ENCODE measurements at places on chromosomes 13 and 19.

DNA sequence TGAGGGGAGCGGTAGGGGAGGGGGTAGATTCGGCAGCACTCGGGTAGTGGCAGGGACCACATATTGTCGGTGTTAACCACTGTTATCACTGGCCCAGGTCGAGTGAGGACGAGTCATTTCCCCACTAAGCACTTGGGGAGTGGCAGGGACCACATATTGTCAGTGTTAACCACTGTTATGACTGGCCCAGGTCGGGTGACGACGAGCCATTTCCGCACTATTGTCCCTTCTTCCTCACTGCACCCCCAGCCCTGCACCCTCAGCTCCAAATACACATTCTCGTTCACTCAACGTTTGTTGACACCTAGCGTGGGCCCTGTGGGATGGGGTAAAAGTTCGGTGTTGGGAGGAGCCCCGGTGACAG, 467 bp upstream of the CLN5 start:
- DNase-seq = no peak

DNA sequence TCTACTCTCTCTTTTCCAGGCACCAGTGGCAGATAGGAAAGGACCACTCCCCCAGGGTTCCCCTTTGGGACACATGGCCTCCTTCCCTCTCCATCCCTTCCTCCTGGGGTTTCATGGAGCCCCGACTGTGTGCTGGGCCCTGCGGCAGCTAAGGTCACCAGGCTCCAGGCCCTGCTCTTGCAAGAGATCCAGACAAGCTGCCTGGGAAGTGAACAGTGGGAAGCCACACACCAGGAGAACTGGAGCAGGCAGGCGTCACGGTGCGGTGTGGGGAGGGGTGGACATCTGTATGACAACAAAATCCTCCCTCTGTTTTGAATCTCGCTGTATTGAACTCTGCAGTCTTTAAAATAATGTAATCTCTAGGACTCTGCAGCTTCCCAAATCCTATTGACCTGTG, 330.1 kb downstream of the UQCRFS1 start:
- no peak for DNase-seq

DNA sequence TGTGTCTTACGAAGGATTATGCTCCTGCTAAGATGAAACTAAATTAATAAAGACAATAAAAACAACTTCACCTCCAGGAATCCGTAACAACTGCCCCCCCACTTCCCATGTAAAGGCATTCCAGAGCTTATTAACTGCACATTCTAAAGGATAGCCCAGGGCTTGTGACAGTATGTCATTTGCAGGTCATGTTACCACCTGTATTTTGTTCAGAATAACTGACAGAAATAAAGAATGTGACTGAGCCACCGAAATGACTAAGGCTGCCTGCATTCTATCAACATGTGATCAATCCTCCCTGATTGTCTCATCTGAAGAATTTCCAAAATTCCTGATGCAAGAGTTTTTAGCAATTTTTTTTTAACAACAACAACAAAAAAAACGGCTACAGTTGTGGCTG, 117.2 kb downstream of the MIPEP start:
- DNase-seq = no peak

DNA sequence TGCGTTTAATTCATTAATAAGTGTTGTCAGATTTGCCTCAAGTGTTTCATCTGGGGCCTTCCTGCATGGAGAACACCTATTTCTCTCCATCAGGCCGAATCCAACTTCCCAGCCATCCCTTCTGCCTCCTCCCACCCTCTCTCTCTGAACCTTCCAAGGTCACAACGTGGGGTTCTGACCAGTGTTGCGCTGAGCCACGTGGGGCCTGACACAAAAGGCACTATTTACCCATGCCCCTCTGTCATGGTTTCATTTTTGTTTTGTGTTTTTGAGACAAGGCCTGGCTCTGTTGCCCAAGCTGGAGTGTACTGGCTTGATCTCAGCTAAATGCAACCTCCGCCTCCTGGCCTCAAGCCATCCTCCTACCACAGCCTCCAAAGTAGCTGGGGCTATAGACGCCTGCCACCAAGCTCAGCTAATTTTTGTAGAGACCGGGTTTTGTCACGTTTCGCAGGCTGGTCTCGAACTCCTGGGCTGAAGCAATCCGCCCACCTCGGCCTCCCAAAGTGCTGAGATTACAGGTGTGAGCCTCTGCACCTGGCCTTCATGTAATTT, 8.6 kb upstream of the IRGC start:
- no peak for DNase-seq

DNA sequence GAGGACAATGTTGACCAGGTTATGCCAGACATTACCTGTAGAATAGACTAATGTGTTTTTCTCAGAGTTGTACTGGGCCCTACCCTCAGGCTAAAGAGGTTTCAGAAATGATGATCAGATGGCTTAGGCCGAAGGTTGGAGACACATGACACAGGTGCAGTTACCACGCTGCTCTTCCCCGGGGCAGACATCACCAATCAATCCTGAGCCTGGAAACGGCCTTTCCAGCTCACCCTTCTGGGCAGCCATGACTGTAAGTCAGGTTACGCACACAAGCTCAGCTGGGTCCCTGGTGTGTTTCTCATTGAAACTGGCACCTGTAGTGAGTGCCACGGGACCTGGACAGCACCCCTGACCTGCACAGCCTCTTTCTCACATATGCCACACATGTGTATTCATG, 299.3 kb downstream of the UQCRFS1 start:
- no peak for DNase-seq

DNA sequence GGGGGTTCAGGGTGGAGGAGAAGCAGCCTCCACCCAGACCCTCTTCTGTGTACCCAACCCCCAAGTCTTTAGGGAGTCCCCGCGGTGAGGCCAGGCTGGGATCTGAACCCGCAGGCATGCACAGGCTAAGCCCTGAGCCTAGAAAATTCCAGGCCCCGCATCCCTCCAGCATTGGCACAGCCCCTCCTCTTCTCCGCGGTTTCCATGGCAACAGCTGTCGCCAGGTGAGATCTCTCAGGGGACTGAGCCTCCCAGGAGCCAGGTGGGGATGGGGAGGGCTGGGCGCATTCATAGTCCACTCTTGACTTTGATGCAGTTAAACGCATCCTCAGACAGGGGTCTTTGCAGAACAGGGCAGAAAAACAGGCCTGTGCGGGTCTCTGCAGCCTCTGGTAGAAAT, 48.3 kb upstream of the USP29 start:
- DNase-seq = no peak

GRCh38 chr19:40754611-40755247, 3.7 kb downstream of the SNRPA start:
- DNase-seq = no peak

- DNase-seq = no peak
Observed at GRCh38 chr19:40640744-40641143, 39.6 kb downstream of the LTBP4 start.

DNA sequence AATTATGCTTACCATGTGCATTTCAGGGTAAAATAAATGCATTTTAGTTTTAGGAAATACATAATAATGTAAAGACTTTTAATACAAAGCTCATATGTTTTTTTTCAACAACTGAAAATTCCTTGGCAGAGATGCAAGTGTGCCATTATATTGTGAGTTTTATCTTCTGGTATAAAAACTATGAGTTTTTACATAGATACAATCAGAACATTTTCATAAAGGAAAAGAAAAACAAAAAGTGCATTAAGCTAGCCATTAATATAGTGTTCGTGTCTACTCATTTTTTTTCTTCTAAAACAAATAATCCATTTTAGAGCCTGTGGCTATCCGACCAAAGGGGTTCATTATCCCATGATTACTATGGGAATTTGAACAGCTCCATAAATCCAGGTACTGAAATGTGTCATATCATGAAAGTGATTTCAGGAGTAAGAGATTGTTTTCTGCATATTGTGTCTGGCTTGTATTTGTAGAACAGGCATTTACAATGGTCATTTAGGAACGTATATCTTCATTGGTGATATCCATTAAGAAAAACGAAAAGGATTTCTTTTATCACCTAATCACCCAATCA, 236.9 kb upstream of the SLC10A2 start:
- no peak for DNase-seq

DNA sequence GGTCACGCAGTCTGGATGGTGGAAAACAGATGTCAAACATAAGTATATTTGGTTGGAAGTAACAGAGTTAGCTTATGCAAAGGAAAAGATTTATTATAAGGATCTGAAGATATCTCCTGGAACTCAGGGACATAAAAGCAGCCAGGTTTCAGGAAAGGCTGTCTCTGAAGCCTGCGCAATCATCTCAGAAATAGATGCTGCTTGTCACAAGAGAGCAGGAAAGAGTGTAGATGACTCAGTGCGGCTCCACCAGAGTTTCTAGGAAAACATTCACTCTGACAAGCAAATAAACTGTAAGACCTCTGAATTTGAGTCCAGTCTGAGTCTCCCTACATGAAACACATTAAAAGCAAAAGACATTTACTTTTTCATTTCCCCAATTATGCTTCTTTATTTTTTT, 220.4 kb upstream of the HTR2A start:
- DNase-seq = no peak

DNA sequence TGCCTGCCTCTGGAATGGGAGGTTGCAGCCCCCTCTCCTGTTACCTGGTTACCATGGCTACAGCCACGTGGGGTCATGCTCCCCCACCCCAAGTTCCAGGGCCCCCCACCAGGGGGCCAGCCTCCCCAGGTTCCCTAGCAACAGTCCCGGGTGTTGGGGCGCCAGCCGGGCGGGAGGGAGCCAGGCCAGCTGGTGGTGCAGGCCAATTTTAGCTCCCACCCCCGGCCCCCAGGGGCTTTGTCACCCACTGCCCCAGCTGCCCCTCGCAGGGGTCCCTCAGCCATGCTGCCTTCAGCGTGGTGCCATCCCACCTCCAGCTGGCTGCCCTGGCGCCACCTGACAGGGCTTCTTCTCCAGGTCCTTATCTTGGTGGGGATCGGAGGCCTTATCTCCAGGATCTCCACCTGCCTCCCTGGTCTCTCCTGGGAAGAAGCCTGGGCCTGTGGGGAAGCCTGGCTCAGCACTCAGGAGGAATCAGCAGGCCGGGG, 3.0 kb downstream of the MARK4 start:
- DNase-seq = peak; percentile 17

DNA sequence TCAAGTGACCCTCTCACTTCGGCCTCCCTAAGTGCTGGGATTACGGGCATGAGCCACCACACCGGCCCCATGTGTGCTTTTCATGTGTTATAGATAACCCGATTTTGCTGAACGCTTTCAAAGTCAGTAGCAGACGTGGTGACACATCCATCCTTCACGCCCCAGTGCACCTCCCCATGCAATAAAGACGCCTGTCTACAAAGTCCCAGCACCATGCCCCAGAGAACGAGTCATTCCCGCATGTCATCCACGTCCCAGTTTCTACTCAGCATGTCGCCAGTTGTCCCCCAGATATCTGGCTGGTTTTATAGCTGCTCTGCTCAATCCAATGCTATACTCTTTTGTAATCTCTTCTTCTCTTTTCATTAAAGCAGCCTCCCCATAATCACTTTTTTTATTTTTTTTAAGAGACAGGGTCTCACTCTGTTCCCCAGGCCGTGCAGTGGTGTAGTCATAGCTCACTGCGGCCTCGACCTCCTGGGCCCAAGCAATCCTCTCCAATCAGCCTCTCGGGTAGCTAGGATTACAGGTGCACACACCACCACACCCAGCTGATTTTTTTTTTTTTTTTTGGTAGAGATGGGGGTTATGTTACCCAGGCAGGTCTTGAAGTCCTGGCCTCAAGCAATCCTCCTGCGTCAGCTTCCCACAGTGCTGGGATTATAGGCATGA, 42.5 kb downstream of the DNM2 start:
- no peak for DNase-seq

DNA sequence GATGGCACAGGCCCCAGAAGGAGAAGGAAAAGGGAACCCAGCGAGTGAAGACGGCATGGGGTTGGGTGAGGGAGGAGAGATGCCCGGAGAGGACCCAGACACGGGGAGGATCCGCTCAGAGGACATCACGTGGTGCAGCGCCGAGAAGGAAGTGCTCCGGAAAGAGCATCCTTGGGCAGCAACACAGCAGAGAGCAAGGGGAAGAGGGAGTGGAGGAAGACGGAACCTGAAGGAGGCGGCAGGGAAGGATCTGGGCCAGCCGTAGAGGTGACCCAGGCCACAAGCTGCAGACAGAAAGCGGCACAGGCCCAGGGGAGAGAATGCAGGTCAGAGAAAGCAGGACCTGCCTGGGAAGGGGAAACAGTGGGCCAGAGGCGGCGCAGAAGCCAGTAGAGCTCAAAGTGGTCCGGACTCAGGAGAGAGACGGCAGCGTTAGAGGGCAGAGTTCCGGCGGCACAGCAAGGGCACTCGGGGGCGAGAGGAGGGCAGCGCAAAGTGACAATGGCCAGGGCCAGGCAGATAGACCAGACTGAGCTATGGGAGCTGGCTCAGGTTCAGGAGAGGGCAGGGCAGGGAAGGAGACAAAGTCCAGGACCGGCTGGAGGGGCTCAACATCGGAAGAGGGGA, 1.1 kb downstream of the PPP1R12C start:
- no peak for DNase-seq

GRCh38 chr19:51000981-51001380, 423 bp downstream of the KLK8 start:
- DNase-seq = no peak

DNA sequence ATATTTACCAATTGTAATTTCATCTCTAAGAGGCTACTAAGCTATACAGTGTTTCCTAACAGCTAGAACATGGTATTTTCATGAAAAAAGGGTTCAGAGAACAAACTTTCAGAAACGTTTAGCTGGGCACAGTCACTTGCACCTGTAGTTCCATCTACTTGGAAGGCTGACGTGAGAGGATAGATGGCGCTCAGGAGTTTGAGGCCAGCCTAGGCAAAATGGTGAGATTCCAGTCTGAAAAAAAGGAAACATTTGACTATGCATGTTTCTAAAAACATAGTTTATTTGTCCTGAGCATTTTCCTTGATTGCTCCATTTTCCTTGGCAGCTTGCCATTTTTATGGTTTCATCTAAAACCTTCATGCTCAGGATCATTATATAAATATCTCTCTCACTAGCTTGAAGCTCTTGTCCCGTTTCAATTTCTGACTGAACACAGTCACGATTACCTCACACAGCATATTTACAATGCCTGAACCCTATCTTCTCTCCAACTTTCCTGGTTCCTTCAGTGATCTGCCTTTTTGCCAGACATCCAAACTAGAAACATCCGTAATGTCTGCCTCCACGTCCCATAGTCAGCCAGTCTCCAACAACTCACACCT, 200.8 kb downstream of the RGCC start:
- DNase-seq = no peak

GRCh38 chr13:28373810-28374209, 121.1 kb downstream of the FLT1 start:
- no peak for DNase-seq

- DNase-seq = no peak
Observed at GRCh38 chr13:89520468-89520867, 1827.0 kb upstream of the MIR17HG start.

- DNase-seq = no peak
Observed at GRCh38 chr13:28585561-28585960, 73.4 kb upstream of the POMP start.

DNA sequence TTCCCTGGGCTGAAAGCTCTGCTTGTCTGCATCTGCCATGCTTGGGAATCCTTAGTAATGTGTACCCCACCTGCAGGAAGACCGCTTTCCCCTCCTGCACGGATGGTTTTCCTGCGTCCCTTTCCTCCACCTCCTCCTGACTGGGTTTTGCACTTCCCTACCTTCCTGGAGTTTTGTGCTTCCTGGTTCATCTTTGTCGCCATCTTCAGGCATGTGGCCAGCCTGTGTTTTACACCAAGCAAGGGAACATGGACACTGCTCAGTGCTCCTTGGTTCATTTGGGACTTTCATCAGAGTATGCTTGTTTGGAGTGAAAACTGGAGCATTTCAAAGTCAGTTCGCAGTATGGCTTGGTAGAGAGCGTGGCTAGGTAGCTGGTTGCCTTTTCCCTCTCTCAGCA, 30.7 kb downstream of the ERICH6B start:
- no peak for DNase-seq

Data from progenitor cell of endocrine pancreas (in vitro differentiated cells).